ENCODE measurements at places on chromosomes 5 and 9.
A peak's percentile ranks its signal among the peaks of the same experiment; 100 is the strongest.

GRCh38 chr9:4832786-4833579 lies 40.2 kb downstream of the RCL1 start:
- DNase-seq, result no peak

DNA sequence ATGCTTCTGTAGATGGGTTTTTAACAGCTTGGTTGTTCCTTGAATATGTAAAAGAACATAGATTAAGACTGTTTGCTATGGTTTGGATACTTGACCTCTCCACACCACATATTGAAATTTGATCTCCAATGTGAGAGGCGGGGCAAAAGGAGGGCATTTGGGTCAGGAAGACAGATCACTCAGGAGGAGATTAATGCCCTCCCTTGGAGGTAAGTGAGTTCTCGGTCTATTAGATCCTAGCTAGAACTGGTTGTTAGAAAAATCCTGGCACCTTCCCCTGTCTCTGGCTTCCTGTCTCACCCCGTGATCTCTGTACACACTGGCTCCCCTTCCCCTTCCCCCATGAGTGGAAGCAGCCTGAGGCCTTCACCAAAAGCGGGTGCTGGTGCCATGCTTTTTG lies 281.1 kb upstream of the ANKRD55 start:
- DNase-seq, result no peak

DNA sequence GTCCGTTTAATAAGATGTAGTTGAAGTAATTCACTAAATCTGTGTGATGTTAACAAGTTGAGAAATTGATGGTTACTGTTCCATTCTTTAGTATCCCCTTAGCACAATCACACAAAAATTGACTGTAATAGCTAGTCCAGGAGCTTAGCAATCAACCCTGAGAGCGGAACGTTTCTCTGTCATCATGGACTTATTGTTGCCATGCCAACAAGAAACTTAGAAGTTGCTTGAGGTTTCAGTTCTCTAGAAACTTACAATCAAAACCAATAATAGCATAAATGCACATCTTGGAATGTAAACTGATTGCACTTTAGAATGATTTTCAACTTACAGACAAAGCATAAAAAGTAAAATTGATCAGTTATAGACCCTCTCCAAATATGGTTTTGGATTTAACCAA lies 125.4 kb upstream of the ANKH start:
- no peak for DNase-seq

DNA sequence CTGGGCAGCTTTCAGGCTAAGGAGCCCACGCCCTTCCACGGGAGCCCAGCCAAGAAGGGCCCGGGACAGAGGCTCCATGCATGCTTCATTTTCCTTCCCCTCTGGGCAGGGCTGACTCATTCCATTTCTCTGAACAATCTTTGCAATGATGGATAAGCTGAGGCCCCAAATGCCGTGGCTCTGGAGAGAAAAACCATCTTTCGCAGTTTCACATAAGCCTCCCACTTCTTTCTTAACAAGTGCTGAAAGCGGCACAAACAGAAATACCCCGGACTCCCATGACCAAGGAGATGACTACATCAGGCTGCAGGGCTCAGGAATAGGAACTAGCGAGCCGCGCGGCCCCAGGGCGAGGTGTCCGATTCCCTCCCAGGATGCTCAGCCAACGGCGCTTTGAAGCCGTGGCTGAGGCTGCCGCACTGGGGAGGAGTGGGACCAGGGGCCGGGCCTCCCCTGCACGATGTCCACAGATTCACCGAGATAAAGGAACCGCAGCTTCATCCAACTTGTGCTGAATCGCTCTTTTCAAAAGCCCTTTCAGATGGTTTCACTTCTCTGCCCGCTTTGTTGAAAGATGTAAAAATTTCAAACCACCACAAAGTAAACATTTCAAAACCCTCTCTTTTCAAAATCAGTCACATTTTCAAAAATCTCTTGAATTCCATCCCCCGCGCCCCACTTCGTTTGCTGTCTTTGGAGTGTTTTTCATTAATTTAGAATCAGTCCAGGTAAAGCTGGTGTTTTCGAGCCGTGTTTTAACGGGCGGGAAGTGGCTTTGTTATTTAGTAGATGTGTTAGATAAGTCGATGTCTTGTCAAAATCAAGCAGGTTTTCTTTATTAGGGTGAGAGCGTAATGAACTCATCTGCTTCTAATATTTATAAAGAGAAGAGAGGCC lies 96.5 kb upstream of the LMX1B start:
- DNase-seq, result peak; percentile 11

GRCh38 chr5:179190851-179191505 lies 130.8 kb downstream of the ZNF354C start:
- no peak for DNase-seq

DNA sequence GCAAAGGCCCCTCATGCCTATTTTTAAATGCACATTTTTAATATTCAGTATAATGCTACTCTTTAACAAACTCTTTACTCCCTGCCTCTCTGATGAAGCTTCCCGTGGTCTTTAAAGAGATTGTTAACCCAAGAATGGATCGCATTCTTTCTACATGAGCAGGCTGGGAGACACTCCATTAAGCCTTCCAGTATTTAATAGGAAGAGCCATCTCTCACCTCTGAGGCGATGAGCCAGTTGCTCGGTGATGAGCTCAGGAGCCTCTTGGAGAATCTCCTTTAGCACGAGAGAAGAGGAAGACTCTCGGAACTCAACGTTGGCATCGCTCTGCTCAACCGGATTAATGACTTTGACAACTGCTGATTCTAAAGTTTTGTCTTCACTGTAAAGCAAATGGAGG lies 59.6 kb downstream of the PRUNE2 start:
- DNase-seq, result no peak

GRCh38 chr9:126615245-126615790 lies 1.6 kb downstream of the LMX1B start:
- DNase-seq, result no peak

- no peak for DNase-seq
These were observed 175.7 kb downstream of the SAXO1 start for GRCh38 chr9:18857334-18857733.

DNA sequence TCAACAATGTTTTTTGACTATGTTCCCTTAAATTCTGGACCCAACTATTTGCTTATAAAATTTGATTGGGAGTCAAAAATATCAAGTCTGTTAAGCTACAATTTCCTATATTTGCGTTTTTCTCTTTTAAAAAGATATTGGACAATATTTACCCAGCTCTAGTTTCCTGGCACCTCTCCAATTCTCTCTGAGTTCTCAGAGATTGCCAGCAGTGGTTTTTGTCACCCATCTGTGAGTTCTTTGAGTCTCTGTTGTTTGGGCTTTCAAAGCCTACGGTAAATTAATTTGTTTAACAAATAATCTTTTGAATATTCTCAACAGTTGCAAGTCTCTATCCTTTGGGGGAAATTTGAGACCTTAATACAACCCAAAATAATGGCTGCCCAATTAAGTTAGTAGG lies 174.2 kb upstream of the PUM3 start:
- no peak for DNase-seq

GRCh38 chr5:57072218-57072892 lies 101.5 kb upstream of the GPBP1 start:
- DNase-seq, result no peak

GRCh38 chr9:77224746-77225312 lies 47.5 kb downstream of the VPS13A start:
- no peak for DNase-seq

- DNase-seq, result no peak
These were observed 103.9 kb upstream of the IFNE start for GRCh38 chr9:21585756-21586752.

GRCh38 chr5:100789694-100790093 lies 113.4 kb downstream of the ST8SIA4 start:
- DNase-seq, result no peak

DNA sequence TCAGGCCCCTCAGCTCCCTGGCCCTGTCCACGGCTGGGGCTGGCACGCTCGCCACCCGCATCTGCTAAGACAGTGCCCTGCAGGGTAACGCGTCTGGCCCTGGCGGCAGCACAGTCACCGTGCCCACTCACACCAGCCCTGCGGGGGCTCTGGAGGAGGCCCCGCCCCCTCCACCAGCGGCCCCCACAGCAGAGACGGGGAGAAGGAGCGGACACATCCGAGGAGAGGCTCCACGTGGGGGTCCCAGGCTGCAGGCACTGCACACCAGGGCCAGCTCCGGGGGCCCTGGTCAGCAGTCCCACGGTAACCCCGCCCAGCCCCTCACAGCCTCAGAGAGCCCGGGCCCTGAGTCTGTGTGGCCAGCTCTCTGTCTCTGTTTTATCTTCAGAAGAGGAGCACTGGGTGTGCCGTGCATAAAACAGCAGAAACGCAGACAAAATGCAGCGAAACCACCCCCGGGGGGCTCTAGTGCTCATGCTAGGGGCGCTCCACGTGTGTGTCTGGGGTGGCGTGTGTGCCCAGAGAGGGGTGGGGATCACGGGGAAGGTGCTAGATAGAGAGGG lies 47.5 kb upstream of the NRARP start:
- no peak for DNase-seq

- no peak for DNase-seq
These were observed 125.8 kb downstream of the ARRDC3 start for GRCh38 chr5:91257301-91257700.

GRCh38 chr5:117299936-117300328 lies 725.3 kb upstream of the SEMA6A start:
- DNase-seq, result no peak

GRCh38 chr5:8981016-8981415 lies 564.9 kb downstream of the SEMA5A start:
- no peak for DNase-seq

DNA sequence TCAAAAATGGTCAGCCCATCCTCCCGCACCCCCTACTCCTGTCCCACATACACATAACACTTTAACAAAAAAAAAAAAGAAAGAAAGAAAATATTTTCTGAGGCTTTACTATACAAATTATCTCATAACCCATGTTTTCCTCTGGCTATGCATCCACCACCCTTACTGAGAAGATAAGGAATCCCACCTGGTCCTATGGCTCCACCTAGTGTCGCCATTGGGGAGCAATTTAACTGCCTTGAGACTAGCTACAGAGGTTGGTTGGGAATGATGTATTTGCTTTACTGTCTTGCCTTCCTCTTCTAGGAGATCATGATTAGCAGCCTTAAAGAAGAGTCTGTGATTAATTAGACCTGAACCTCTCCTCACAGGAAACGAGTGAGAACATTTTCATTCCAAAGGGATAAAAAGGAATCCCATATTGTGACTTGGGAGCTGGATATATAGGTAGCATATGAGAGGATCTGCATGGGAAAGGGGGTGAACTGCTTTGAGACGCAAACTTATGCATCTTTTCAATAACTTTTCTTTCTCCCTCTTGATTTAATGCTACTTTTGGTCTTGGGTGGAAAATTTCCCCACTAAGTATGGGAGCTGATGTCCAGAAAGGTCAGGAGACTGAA lies 77.7 kb upstream of the SELENOP start:
- no peak for DNase-seq

DNA sequence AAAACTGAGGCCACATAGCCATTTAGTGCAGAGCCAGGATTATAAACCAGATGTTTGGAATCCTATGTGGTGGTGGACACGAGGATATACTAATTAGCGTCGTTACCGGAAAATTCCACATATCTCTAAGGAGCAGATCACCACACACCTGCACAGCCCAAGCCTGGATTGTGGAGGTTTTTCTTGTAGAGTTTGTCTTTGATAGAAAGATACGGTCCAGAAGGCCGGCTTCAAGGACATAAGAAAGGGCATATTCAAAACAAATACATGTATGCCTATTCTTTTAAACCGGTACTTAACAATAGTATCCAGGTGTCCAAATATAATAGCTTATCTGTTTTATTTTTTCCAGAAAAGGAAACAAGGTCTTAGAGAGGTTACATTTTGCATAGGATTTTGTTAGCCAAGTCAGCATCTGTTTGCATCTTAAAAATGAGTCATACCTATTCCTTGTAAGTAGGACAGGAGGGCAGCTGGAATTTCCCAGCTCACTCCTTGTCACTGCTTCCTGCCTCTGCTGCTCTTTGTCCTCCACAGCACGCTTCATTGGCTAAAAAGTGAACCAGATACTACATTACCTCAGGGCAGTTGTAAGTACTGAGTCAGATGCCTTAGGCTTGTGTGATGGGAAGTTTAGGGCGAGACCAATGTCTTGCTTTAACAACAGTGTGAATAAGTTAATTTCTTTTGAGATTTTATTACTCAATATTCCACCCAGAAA lies 3.6 kb downstream of the TMC1 start:
- DNase-seq, result no peak

- DNase-seq, result no peak
These were observed 1.8 kb downstream of the RANBP17 start for GRCh38 chr5:170863646-170864045.
